SK-N-DZ (cell line): ENCODE measurements at places on chromosomes 3 and 15.
A peak's percentile ranks its signal among the peaks of the same experiment; 100 is the strongest.

DNA sequence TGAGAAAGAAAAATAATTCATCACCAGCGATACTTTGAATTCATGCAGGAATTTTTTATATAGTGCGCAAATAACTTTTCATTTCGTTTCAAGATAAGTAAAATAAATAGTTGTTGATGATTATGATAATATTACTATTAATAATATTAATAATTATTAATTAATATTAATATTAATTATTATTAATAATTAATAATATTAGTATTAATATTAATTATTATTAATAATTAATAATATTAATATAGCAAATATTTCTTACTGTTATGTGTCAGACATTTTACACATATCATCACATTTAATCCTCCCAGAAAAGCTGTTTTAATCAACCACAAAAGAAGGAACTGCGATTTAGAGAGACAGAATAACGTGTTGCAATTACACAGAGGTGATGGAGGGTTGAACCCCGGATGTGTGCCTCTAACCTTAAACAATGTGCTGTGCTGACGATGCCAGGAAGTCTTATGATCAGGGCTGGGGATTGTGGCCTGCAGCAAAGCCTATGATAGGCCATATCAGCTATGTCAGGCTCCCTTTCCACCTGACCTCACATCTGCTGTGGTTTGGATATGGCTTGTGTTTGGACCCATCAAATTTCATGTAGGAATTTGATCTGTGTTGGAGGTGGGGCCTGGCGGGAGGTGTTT, 263.5 kb upstream of the NR2F2 start:
- no peak for DNase-seq

GRCh38 chr15:50066666-50067065, 52.4 kb downstream of the ATP8B4 start:
- DNase-seq = no peak

- no peak for DNase-seq
Measured at GRCh38 chr3:158419820-158420653, 151.0 kb upstream of the MLF1 start.

GRCh38 chr3:42510325-42510724, 7.9 kb downstream of the VIPR1 start:
- no peak for DNase-seq

GRCh38 chr3:124926426-124927101, 8.0 kb downstream of the MUC13 start:
- no peak for DNase-seq

DNA sequence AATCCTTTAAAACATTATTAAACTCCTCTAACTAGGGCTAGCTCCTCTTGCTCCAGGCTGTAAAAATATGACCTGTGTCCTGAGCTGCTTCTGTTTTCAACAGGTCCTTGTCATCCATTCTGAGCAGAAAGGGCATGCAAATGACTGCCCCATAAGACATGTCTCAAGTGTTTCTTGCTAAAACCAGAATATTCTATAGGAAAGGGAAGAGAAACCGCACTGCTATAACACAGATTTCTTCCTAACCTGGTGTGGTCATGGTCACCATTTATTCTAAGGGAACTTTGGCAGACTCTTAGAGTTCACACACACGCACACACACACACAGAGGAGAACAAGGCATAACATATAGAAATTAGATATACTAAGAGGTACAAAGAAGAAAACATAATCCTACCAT, 34.2 kb upstream of the B3GNT5 start:
- no peak for DNase-seq

GRCh38 chr15:36951731-36952247, 148.6 kb downstream of the MEIS2 start:
- no peak for DNase-seq

DNA sequence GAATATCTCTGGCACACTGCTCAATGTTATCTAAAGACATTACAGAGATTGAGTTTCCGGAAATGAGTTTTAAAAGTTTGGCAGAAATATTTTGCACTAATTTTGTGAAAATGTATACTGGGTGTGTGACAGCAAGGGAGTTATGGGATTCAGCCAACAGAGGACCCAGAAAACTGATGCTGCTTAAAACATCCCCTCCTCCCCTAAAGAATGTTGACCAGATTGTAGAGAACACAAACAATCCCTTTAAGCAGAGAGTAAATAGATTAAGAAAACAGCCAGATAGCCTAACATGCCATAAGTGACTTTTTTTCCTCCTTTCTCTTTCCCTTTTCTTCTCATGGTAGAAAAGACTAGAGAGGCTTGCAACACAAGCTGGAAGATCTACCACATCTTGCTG, 928.0 kb upstream of the ALCAM start:
- DNase-seq = no peak

DNA sequence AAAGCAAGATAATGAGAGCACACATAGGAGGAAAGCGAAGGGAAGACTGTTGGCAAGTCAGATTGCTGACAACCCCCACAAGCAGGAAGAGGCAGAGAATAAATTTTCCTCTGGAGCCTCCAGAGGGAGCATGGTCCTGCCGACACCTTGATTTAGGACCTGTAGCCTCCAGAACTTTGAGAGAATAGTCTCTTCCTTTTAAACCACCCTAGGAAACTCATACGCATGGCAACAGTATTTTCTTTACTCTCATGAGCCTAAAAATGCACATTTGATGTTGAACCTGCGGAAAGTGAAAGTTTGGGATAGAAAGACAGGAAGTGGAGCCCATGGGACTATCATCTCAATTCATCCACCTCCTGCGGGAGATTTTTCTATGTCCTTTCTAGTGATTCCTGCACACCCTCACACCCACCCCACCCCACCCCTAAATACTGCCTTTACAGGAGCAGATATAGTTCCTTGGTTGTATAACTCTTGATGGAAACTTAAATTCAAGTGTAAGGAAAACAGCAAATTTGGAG, 116.7 kb upstream of the LPP start:
- peak; percentile 52 for DNase-seq

- DNase-seq = peak; percentile 47
Measured at GRCh38 chr15:69908590-69909420, 188.9 kb downstream of the TLE3 start.

DNA sequence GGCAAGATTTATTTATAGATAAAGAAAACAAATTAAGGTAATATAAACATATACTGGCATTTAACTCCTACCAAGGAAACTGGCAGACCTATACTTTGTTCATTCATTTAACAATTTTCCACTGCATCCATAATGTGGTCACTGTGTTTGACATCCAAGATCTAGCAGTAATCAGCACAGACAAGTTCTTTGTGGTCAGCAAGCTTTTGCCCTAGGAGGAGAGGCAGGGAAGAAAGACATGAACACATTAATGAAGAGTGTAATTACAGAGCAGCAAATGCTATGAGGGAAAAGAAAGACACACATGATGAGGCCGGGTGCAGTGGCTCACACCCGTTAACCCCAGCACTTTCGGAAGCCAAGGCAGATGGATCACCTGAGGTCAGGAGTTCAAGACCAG, 34.4 kb downstream of the SUCLG2 start:
- DNase-seq = no peak

GRCh38 chr3:37198996-37199395, 24.6 kb upstream of the LRRFIP2 start:
- DNase-seq = no peak

DNA sequence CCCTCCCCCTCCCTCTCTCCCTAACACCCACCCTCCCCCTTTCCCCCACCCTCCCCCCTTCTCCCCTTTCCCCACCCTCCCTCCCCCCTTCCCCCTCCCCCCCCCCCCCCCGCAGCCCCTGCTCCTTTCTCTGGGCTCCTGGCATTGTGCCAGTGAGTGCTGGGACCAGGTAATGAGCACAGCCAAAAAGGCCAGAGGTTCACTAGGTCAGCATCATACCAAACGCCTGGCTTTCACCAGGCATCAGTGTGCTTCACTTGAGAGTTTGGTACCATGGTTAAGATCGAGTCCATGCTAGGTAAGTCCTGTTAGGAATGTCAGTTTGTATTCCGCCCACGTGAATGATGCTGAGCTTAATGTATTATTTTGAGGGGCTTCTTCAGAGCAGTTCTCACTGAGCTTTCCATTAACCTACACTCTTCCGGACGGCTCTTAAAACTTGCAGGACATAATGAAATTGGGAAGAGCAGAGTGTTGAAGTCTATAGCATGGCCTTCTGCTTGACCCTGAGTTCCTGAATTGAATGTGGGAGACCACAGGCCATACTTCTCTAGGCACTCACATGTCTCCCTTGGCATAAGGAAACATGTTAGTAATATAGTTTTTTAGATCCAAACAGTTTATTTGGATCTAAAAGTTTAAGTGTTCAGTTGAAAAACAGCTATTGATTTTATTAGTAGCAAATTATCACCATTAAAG, 45.6 kb downstream of the SENP2 start:
- peak; percentile 13 for DNase-seq

GRCh38 chr3:184596233-184596632, 34.6 kb downstream of the EPHB3 start:
- no peak for DNase-seq

DNA sequence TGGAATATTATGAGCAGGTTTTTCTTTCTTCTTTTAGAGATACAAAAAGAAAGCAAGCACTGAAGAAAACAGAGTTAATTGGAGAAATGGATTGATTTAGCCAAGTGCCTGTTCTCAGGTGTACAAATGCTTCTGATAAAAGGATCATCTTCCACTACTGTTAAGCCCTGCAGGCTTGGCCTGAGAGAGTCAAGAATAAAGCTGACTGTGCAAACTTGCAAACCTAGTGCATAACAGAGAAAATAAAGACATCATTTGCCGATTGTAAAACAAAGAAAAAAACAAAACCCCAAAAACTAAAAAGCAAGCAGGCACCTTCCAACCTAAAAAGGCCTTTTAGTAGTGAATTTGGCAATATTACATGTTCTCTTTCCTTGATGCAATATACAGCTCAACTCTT, 78.0 kb upstream of the CCDC80 start:
- no peak for DNase-seq

GRCh38 chr3:103158183-103158582, 723.4 kb downstream of the ZPLD1 start:
- DNase-seq = no peak

DNA sequence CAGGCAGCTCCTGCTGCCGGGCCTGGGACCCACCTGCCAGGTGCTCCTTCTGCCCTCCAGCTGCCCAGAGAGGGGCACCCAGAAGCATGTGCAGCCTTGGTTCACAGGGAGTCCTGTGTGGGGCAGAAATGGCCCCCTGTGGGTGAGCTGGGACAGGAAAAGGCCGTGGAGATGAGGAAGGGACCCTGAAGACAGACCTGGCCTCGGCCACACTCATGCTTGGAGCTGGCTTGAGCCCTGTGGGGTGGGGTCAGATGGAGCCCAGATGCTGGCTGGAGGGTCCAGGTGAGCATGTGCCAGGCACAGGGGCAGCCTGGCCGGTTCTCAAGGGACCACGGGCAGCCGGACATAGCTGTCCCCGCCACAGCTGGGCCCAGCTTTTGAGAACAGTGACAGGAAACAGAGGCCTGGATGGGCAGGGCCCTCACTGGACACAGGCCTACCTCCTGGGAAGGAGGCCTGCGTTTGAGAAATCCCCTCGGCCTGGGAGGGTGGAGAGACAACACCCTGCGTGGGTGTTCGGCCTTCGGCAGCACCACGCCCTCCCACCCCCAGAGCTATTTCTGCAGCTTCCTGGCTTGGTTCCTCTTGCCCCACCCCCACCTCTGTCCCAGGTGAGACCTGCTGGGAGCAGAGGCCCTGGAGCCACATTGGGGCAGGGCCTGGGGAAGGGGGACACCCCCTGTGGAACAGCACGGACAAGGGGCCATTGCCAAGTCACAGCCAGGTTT, 132.6 kb upstream of the MEF2A start:
- DNase-seq = no peak

DNA sequence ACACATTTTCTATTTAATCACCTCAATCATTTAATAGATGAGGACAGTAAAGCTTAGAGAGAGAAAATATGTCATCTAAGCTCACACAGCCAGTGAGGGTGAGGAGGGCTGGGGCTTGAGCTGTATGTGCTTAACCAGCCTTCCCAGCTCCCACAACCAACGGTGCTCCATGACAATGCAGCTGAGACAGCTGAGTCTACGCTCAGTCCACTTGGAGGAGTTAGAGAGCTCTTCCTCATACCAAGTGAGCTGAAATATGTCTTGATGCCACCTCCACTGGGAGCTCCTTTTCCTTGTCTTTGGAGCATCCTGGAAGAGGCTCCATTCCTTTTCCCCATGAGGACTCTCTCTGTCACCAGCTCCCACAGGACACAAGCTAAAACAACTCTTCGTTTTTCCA, 9.3 kb downstream of the HOMER2 start:
- DNase-seq = no peak

DNA sequence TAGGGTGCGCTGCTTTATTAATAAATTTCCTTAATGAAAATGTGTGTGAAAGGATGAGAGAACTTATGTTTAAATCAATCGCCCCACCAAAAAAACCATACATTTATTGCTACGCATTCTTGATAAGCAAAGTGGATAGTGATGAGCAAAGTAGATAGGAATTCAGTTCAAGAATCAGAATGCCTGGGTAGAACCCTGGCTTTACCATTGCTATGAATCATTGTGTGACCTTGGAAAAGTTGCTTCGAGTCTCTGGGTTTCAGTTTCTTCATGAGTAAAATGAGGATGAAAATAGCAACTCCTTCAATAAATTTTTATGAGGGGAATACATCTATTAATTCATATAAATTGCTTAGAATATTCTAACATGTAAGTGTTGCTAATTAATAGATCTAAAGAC, 2.6 kb upstream of the ALCAM start:
- no peak for DNase-seq

GRCh38 chr15:63708126-63708772, 111.1 kb downstream of the FBXL22 start:
- no peak for DNase-seq

GRCh38 chr3:194617143-194617671, 16.0 kb downstream of the TMEM44 start:
- DNase-seq = no peak

DNA sequence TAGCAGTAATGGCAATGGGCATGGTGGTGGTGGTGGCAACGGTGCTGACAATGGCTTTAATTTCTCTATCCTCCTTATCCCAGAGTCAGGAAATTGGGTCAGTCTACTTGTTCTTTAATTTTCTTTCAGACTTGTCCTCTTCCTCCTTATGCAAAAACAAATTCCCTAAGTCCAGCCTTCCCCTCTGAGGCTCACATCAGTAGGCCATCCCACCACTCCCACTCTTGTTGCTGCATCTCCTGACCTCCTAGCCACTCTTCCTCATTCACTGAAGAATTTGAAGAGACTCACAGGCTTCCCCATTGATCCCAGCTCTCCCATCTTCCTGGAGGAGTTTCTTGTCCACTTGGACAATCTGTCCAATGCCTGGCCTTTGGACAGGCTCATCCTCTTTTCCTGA, 19.9 kb downstream of the DNAJB8 start:
- DNase-seq = no peak

- no peak for DNase-seq
Measured at GRCh38 chr3:129448186-129448895, 8.3 kb downstream of the IFT122 start.

- DNase-seq = no peak
Measured at GRCh38 chr15:47294765-47295259, 422.5 kb upstream of the SEMA6D start.

DNA sequence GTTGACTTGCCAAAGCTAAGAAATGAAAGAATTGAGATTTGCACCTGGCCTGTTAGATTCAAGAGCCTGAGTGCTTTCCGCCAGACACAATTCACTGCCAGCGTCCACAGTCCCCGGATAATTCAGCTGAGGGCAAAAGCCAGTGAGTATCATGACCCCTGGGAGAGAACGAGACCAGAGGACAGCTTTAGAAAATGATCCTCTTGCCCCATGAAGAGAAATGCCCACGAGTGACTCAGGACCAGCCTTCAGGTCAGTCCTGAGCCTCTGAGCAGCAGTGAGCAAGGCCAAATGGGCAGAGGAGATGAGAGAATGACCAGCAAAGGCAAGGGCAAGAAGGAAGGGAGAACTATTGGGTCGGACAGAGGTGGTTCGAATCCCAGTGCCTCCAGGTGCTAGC, 273.5 kb downstream of the FAM43A start:
- DNase-seq = no peak
